ENCODE measurements at places on chromosomes 16 and 17.

DNA sequence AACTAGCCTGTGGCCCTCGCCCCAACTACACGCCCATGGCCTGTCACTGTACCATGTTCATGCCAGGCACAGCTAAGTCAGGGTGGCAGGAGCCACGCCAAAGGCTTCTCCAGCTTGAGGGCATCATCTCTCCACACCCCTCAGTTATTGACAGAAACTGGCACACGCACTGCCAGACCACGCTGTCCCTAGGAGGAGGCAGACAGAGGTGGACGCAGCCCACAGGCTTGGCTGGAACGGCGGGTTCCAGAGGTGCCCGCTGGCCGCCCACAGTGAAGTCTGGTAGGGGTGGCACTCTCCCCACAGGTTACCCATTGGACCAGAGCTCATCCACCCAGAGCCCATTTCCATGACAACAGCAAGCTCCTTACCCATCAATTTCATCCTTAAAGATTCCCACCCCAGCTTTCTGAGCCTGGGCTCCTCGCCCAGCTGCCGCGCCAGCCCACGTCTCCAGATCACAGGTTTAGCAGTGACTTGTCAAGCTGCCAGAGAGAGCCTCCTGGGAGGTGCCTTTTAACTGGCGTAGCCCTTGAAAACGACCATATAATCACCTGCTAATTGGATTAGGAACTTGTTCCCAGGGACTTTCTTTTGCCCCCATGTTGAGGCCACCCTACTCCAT is 27.9 kb downstream of the RPRML start:
- no peak for DNase-seq

DNA sequence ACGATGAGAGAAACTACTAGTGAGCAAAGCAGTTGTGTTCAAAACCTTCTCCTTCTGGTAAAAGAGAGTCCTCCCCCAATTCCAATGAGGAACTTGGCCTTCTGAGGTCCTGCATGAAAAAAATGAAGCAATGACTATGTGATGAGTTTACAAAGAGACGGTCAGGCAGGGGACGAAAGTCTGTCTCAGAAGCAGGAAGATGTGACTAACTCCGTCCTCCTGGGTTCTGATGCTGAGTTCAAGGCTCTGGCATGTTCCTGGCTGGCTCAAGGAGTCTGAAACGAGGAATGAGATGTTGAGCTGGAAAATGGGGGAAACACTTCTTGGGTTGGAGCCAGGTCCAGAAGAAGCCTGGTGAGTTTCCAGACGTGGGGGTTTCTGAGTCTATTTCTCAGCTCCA is 129.6 kb downstream of the CPPED1 start:
- no peak for DNase-seq

DNA sequence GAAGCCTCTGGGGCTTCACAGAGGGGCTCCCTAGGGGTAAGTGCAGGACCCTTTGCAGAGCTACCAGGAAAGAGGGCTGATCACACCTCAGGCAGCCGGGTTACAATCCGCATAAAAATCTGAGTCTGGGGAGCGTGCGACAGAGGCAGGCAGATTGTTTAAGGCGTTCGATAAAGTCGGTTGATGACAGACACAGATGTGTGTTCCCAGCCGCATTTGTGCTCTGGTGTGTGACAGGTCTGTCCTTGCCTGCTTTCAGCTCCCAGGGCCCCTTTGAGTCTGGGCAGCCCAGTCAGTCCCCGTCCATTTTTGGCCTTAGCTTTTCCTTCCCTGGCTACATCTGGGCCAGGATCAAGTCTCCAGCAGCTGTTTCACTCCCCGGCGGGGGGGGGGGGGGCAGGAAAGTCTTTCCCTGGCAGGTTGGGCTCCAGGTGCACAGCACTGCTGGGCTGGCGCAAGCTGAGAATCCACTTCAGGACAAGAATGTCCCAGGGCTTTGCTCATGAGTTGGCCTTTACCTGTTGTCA is 1.3 kb upstream of the ZACN start:
- no peak for DNase-seq

DNA sequence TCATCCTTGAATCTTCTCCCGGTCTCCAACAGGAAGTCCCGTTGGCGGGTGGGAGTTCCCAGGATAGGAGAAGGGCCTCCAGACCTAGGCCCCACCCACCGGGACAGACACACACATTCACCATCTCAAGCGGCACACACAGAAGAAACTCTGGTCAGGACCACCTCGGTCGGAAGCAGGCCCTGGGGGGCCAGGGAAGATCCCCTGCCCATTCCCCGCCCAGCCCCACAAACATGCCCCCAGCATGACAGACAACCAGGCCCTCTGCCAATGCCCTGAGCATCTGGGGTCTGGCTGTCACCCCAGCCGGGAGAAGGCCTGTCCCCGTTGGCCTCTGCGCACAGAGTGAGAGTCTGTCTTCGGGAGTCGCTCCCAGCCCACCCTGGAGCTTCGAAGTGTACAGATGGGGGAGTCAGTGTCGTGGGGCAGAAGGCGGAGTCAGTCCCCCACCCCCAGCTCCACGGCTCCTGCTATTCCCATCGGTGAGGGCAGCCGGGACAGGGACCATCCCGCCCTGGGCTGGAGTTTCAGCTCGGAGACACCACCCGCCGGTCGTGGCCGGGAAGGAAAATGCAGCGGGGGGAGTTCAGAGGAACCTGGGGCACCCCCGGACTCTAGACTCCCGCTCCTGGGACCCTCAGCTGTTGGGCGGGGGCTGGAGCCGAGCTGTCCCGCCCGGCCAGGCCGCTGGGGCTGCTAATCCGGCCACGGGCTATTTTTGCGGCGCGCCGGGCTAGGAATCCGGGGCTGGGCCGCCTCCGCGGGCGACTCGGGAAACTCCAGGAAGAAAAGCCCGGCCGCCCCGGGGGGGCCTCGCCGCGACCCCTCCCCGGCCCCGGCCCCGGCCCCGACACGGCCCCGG is 660 bp downstream of the RHBDF1 start:
- no peak for DNase-seq

DNA sequence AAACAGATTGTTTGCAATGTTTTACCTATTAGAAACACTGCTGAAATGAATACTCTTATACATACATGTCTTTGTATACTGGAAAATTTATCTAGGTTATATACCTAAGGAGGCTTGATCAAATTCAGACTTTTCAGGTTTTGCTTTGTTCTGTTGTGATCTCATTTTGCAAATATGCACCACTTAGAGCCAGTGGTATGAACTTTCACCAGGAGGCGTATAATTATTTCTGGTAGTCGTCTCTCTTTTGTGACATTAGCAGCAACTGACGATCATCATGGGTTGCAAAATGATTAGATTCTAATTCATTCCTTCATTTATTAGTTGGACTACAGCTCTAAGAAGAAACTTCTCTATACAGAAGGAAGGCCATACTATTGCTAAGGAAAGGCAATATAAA is 26.9 kb downstream of the AP1G1 start:
- DNase-seq: no peak

DNA sequence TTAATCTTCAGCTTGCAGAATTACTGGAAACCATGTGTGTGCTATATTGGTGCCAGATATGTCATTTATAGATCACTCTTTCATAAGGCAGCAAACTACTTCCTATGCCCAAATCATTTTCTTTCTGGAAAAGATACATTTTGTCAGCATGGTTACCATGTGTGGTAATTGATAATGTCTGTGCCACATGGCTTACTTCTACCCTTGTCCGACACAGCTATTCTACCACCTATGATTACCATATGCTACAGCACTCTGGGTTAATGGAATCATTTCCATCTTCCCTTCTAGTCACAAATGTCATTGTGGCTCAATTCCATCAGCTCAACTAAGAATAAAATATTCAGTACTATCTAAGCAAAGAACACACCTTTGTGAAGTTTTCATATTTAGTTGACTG is 8.0 kb upstream of the PPM1E start:
- DNase-seq: no peak

GRCh38 chr17:80821546-80821945 is 170.1 kb upstream of the CHMP6 start:
- DNase-seq: no peak

DNA sequence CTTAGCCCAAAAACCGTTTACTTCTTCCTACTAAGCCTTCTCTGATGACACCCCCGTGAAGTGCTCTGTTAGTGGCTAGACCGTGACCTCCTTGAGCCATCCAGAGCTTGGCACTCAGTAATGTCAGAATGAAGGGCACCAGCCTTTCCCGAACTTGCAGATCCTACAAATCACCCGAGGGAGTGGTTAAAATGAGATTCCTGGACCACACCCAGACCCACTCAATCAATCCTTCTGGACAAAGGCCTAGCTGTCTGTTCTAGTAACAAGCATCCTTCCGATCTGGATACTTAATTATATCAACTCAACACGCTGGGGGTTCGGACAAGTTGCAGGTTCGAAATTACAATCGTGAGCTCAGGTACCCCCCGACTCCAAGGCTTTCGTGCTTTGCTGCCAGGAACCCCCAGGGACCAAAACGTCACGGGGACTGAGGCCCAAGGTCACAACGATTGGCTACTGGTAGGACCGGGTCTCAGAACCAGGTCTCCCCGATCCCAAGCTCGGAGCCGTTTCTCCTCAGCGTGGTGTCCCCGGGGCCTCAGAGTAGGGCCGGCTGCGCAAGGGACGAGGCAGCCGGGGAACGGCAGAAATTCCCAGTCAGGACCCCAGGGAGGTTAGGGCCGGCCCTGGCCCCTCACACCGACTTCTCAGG is 527 bp downstream of the CIAPIN1 start:
- no peak for DNase-seq

GRCh38 chr16:50991436-50991835 is 159.6 kb downstream of the SALL1 start:
- DNase-seq: no peak

- peak; percentile 36 for DNase-seq
Measured at GRCh38 chr16:24668481-24669061, 60.9 kb upstream of the TNRC6A start.

GRCh38 chr17:38416840-38417209 is 11.4 kb upstream of the ARHGAP23 start:
- no peak for DNase-seq

DNA sequence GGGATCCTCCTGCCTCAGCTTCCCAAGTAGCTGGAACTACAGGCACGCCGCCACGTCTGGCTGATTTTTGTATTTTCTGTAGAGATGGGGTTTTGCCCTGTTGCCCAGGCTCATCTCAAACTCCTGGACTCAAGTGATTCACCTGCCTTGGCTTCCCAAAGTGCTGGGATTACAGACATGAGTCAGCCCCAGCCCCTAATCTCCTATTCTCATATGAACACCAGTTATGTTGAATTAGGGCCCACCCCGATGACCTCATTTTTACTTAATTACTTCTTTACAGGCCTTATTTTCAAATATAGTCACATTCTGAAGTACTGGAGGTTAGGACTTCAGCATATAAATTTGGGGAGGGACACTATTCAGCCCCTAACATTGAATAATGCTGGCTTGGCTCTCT is 49.2 kb downstream of the ZNRF1 start:
- no peak for DNase-seq

DNA sequence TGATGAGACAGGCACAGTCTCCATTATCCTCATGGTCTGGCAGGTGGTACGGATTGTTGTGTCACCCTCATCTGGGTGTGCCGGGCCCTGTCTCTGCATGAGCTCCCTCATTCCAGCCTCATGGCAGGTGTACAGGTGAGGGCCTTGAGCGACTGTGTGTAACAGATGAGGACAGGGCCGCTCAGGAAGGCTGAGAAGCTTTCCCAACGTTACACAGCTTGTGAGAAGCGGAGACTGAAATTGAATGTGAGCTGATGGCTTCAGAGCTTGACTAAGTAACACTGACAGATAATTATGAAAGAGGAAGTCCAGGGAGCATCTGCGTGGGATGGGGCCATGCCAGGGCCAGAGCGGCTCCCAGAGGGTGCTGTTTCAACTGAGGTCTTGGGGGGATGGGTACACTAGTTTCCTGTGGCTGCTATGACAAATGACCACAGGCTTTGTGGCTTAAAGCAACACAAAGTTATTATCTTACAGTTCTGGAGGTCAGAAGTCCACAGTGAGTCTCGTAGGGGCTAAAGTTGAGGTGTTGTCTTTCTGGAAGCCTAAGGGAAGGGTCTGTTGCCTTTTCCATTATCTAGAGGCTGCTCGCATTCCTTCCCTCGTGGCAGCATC is 36.7 kb downstream of the CMIP start:
- DNase-seq: peak; percentile 21

DNA sequence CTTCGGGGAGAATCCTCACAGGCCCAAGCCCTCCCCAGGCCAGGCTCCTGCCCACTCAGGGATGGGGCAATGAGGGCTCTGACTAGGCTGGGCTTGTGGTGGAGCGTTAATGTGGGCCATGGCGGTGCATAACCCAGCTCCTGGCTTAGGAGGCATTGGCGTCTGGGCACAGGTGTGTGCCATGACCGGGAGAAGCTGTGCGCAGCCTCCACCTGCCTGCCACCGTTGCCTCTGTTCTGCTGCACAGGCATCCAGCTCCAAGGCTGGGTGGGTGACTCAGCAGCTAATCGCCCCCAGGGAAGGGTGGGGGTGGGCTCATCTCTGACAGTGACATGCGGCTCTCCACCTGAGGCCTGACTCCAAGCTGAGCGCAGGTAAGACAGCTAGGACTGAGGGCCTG is 3.5 kb upstream of the ARHGAP27 start:
- DNase-seq: no peak

- DNase-seq: no peak
Measured at GRCh38 chr17:14547556-14547955, 246.7 kb downstream of the HS3ST3B1 start.

DNA sequence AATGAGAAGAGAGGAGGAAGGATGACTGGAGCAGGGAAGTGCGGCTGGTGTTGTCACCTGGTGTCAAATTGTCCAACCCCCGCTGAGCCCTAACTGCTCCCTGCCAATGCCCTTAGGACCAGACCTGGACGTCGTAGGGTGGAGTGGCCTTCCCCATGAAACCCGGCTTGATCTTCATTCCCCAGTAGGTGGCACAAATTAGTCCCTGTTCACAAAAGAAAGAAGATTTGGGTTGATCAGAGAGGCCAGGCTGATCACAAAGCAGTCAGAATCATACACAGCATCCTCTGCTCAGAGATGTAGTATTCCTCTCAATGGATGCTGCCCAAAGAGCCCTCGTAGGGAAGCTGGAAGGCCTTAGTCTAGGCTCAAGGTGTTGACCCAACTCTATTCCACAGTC is 60.2 kb downstream of the ACSM1 start:
- DNase-seq: no peak

- no peak for DNase-seq
Measured at GRCh38 chr17:58320570-58321323, 7.8 kb downstream of the TSPOAP1 start.

- no peak for DNase-seq
Measured at GRCh38 chr16:22252317-22252716, 44.9 kb upstream of the POLR3E start.

DNA sequence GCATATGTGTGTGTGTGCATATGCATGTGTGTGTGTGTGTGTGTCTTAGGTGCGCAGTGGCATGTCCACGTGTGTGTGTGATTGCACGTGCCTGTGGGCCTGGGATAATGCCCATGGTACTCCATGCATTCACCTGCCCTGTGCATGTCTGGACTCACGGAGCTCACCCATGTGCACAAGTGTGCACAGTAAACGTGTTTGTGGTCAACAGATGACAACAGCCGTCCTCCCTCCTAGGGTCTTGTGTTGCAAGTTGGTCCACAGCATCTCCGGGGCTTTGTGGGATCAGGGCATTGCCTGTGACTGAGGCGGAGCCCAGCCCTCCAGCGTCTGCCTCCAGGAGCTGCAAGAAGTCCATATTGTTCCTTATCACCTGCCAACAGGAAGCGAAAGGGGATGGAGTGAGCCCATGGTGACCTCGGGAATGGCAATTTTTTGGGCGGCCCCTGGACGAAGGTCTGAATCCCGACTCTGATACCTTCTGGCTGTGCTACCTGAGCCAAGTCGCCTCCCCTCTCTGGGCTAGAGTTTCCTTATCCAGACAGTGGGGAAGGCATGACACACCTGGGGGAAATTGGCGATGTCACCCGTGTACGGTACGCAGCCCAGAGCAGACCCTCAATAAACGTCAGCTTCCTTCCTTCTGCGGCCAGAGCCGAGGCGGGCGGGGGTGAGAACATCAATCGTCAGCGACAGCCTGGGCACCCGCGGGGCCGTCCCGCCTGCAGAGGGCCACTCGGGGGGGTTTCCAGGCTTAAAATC is 47.6 kb downstream of the IL21R start:
- peak; percentile 84 for DNase-seq
